ENCODE measurements at places on chromosomes 13 and 19.

DNA sequence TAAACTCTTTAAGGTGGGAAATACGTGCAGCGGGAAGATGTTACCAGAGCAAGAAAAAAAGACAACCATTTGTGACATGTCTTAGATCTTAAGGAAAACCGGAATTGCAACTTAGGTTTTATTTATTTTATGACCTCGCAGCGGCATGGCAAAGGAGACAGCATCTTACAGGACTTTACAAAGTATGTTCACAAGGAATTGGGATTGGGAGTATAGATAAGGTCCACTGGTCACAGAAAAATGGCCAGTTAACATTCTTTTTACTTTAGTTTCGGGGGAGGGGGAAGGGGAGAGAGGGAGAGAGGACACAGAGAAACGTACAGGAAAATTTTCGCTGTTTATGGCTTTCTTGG is 104.5 kb upstream of the DIAPH3 start:
- DNase-seq, result no peak

DNA sequence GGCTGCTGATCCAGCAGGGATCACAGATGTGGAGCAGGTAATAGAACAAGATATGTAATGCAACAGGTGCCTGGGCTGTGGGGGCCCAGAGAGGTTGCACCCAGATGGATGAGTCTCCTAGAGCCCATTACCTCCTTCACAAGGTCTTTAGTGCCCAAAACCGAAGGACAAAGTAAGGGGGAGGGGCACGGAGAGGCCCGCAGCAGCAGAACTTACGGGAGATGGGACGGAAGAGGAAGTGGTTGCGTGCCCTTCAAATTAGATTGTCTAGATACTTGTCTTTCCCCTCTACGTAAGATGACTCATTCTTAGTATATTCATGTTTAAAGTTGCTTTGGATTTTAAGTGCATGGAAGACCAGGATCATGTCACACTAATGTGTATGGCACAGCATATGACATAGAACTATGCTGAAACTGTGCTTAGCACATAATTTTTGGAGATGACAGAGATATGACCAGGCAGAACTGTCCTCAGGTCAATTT is 5.7 kb upstream of the MRPS31 start:
- DNase-seq, result peak; percentile 56

GRCh38 chr19:19777692-19778091 is 43.9 kb downstream of the ZNF506 start:
- no peak for DNase-seq

DNA sequence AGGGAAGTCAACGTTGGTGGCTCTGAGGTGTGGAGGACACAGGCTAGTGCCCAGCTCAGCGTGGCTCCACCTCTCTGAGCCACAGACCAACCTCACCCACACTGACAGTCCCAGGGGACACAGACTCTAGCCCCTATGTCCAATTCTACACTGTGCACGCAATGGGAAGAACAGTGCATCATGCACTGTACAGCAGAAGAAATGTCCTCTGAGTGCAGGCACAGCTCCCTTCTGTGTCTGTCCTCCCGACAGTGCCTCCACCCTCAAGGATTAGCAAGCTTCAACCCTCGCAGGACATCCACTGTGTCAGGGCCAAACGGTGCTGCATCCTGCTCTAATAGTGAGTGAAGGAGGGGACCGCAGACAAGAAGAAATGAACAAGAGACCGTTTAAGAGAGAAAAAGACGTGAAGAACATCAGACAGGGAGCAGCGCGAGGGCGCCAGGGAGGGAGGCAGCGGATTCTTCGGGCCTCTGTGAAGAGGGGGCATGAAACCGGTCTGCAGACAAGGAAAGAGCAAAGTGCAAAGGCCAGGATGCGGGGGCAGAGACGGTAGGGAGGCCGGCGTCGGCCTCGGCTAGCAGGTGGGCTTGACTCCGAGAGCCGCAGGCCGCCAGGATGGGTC is 681 bp downstream of the ZNF837 start:
- DNase-seq, result no peak

- DNase-seq, result no peak
Measured at GRCh38 chr13:34594507-34594906, 347.6 kb upstream of the NBEA start.

DNA sequence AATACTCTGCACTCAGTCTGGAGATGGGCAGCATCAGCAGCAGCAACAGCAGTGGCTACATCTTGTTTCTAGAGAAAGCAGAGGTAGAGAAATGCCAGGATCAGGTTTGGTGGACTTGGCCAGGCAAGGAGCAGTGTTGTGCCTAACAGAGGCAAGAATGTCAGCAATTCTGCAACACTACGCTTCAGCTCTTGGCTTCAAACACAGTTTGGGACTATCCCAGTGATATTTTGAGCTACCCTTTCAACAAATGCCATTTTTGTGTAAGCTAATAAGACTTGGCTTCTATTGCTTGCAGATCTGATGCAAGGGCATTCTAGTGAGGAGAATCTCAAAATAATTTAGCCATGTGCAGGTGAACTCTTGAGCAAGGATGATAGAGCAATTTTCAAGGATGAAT is 271.3 kb downstream of the PCDH20 start:
- no peak for DNase-seq

GRCh38 chr19:8897106-8897505 is 64.9 kb downstream of the MBD3L1 start:
- DNase-seq, result no peak

- no peak for DNase-seq
Measured at GRCh38 chr19:371501-372168, 27.0 kb upstream of the MIER2 start.

GRCh38 chr13:29758531-29759114 is 91.8 kb downstream of the UBL3 start:
- DNase-seq, result peak; percentile 27

DNA sequence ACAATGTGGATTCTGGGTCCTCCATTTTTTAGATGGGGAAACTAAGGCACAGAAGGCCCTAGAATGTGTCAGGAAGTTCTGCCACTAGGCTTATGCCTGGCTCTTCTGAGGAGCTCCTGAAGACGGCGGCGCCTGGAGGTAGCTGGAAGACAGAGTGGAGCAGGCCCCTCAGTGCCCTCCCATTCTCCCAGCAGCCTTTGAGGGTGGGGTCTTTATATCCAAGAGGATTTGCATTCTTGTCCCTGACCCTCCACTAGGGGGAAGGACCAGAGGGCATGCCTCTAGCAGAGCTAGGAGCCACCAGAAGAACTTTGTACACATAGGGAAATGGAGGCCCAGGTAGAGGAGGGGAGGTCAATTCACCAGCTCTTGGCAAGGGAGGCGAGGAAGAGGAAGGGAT is 9.4 kb downstream of the CELF5 start:
- DNase-seq, result no peak

- no peak for DNase-seq
Measured at GRCh38 chr13:45167611-45168554, 33.0 kb downstream of the KCTD4 start.

- no peak for DNase-seq
Measured at GRCh38 chr13:50682002-50682401, 161.5 kb downstream of the DLEU7 start.

GRCh38 chr13:108968566-108968965 is 339.2 kb downstream of the MYO16 start:
- DNase-seq, result no peak

GRCh38 chr19:4009990-4010807 is 2.7 kb downstream of the PIAS4 start:
- no peak for DNase-seq

DNA sequence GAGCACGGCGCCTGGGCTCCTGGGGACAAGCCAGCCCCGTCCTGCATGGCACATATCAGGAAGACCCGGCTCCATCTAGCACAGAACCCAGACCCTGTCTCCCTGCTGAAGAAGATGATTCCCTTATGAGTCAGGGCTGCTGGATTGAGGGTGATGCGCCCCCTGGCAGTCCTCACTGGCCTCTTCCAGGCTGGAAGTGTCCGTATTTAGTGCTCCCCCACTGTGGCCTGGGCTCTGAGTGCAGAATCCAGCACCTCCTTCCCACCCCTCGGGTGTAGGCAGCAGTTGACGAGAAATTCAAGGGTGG is 14.9 kb downstream of the COMP start:
- no peak for DNase-seq

DNA sequence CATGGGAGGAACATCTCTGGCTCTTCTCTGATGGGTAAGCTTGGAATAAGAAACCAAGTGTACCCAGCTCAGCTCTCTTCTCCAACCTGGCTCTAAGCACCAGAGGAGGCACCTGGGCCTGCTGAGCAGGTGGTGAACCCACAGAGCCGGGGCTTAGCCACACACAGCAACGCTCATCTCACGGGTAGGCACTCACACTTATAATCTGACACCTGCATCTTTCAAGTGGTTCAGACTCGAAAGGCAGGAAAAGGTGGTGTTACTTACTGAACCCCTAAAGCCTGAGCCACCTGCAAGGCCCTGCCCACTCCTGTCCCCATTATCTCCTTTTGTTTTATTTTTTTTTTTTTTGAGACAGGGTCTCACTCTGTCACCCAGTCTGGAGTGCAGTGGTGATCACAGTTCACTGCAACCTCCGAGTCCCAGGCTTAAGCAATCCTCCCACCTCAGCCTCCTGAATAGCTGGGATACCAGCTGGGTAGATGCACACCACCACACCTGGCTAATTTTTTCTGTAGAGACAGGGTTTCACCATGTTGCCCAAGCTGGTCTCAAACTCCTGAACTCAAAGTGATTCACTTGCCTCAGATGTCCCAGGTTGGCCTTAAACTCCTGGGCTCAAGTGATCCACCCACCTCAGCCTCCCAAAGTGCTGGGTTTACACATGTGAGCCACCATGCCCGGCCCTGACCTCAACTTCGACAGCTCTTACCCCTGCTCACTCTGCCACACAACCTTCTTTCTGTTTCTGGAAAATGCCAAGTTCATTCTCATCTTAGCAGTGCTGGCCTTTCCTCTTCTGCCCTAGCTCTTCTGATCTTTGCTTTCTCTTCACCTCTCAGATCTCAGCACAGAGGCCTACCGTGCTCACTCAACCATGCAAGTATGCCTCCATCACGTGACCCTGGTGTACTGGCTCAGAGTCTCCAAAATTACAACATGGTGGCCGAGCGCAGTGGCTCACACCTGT is 9.7 kb downstream of the FBXL12 start:
- DNase-seq, result no peak

GRCh38 chr13:97809576-97809975 is 143.9 kb upstream of the IPO5 start:
- DNase-seq, result no peak

- no peak for DNase-seq
Measured at GRCh38 chr19:35273686-35274259, 5.0 kb downstream of the USF2 start.

GRCh38 chr19:13207846-13208671 is 57.8 kb downstream of the IER2 start:
- DNase-seq, result no peak

DNA sequence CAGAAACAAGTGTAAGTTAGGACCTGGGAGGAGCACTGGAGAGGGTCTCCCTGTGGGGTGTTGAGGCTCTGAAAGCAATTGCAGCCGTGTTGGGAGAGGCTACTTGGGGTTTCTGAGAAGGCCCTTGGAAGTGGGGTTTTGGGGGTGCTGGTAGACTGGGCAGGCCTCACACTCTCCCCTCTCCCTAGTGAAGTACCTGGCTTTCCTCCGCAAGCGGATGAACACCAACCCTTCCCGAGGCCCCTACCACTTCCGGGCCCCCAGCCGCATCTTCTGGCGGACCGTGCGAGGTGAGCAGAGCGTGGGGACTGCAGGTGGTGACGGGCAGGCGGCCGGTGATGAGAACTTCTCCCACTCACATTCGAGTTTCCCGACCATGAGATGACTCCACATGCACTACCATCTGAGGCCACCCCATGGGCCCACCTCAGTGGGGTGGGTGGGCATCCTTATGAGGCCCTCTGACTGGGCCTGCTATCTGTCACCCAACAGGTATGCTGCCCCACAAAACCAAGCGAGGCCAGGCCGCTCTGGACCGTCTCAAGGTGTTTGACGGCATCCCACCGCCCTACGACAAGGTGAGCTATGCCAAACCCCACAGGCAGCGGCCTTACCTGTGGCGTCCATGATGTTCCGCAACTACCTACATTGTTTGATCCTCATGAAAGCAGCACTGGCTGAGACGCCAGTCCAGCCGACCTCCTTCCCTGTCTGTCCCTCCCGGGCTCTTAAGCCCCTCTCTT is 3.0 kb downstream of the RPL13A start:
- no peak for DNase-seq

GRCh38 chr19:28881616-28882015 is 331.3 kb downstream of the UQCRFS1 start:
- DNase-seq, result no peak

DNA sequence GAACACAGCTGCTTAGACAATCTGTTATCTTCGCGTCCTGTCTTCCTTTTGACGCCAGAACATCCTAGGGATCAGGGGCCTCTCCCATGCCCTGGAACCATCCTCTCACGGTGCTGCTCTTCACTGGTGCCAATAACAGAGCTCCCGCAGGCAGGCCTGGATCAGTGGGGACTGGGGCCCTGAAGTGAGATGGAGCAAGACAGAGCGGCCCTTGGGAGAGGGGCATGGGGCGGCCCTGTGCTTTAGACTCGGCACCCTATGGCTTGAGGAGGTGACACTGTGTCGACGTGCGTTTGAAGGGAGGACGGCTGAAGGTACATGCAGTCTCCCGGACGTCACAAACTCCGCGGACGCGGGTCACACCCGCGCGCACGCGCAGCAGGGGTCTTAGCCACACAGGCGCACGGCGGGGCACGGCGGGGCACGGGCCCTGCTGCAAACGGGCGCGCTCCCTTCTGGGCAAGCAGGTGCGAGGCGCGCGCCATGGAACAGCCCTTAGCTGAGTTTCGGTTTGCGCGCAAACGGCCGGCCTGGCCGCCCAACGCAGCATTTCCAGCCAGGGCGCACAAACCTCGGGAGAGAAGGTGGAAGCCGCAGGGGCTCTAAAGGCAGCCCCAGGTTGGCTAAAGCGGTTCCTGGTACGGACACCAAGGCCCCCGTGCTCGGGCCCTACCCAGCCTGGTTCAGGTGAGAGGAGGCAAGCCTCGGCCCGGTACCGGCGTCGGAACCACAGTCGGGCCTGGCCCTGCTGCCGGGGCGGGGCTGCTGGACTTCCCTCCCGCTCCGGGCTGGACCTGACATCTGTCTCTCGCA is 16.5 kb upstream of the RNF17 start:
- no peak for DNase-seq

DNA sequence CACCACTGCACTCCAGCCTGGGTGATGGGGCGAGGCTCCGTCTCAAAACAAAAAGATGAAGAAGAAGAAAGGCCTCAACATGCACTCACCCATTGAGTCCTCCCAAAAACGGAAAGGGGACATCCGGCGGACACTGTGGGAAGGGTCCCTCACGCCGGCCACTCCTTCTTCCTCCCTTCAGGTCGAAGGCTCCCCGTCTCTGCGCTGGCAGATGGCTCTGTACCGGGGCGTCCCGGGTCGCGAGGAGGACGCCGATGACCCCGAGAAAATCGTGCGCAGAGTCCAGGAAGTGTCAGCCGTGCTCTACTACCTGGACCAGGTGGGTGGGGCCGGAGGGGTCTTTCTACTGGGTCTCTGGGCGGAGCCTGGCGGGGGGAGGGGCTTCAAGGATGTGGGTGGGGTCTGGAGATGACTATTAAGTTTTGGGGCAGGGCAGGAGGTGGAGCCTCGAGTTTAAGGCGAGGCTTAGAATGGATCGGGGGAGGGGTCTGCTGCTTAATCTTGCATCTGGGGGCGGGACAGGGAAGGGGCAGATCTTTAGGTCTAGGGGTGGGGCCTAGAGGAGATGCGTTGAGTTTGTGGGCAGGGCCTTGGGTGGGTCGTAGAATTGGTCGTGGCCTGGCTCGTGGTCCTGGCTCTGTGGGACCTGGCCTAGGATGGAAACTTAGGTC is 90.2 kb downstream of the MAP4K1 start:
- no peak for DNase-seq

- no peak for DNase-seq
Measured at GRCh38 chr13:42383025-42383424, 111.1 kb downstream of the AKAP11 start.
